Activated effector memory CD4-positive, alpha-beta T cell treated with Interleukin-2 at 50 U/mL for 16 hours (primary cell): ENCODE measurements at places on chromosomes 4 and X.

DNA sequence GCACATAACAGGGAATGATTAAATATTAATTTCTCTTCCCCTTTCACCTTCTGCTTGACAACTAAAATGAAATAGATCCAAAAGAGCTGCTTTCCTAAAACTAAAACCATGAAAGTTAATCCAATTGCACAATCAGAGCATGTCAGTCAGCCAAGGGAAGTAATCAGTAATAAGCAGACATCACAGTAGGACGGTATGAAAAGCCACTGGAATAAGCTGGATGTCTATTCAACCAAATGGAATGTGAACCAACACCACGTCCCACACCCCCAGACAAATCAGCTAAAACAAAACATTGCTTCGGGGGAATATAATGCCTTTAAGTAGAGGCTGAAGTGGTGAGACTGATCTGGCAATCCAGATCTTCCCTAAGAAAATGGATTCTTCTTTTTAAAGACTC lies 859.4 kb upstream of the FTHL17 start:
- DNase-seq: no peak

DNA sequence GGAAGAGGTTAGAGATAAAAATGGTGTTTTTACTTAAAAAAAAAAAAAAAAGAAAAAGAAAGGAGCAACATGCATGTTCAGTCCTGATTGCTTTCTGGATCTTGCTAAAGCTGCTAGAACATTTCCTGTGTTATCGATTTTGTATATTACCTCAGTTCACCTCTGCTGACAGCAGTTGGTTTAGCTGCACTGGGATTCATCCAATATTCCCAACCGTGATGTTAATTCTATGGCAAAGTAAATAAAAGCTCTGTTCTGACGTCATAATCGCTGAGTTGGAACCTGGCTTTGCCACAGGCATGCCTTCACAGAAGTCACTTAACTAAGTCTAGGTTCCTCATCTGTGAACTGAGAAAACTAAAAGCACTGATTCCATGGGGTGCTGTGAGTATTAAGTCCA lies 90.7 kb upstream of the SORBS2 start:
- no peak for DNase-seq

GRCh38 chr4:109879636-109880314 lies 31.9 kb downstream of the LRIT3 start:
- no peak for DNase-seq

GRCh38 chr4:159382856-159383561 lies 280.1 kb downstream of the RAPGEF2 start:
- DNase-seq: no peak

DNA sequence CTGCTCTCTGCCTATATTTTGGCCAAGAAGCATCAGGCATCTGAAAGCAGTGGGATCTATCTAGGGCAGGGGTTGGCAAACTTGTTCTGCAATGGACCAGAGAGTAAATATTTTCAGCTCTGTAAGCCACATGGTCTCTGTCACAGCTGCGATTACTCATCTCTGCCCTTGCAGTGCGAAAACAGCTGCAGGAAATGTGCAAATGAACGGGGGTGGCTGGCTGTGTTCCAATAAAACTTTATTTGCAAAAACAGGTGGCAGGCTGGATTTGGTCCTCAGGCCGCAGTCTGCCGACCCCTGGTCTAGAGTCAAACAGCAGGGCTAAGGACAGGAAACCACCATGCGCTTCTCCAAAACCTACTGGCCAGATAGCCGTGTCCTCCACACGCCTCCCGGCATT lies 48.6 kb downstream of the ACOX3 start:
- no peak for DNase-seq

GRCh38 chrX:55452833-55453124 lies 852 bp downstream of the MAGEH1 start:
- no peak for DNase-seq

GRCh38 chr4:153204728-153205648 lies 745 bp downstream of the TRIM2 start:
- DNase-seq: peak; percentile 43

DNA sequence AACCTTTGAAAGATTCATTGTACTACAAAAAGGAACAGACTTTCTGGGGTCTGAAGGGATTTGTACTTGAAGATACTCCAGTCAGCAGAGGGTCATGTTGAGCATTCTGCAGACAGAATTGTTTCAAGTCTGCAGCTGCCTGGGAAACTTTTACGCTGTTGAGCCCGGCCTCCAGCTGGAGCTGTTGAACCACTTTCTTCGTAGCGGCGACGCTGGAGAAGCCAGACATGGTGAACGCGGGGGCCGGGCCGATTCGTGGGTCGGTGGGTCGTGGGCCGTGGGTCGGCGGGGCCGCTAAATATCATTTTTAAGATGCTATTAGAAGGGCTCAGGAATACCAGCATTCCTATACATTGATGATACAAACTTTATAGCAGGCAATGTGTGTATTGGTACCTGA lies 12.0 kb upstream of the RTL9 start:
- DNase-seq: no peak

DNA sequence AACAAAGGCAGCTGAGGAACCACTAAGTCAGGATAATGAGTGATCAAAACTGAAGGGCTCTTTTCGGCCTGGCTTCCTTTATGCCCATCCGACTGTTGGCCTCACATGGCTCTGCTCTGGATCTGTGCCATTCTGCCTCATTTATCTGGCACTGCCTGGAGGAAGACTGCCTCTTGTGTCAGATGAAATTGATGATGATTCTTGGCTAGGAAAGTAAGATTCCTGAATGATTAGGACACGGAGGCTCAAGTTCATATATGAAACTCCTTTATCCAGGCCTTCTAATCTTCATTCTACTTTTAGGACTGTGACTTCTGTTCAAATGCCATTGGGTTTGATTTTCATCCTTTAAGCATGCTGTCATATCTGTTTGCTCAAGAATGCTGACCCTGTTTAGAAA lies 475.4 kb upstream of the RPS6KA3 start:
- DNase-seq: no peak

DNA sequence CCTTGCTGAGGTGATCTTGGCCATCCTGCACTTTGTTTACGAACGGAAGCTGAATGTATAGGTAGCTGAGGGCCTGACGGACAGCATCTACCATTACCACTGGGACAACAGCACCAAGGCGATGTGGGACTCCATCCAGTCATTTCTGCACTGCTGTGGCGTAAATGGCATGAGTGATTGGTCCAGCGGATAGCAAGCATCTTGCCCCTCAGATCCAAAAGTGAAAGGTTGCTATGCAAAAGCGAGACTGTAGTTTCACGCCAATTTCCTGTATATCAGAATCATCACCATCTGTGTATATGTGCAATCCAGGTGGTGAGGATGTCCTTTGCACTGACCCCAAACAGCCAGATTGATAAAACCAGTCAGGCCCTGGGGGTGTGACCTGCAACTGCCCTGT lies 4.2 kb upstream of the PYURF start:
- no peak for DNase-seq

- no peak for DNase-seq
These were observed 4.7 kb downstream of the NLRP2B start for GRCh38 chrX:57675320-57675719.

DNA sequence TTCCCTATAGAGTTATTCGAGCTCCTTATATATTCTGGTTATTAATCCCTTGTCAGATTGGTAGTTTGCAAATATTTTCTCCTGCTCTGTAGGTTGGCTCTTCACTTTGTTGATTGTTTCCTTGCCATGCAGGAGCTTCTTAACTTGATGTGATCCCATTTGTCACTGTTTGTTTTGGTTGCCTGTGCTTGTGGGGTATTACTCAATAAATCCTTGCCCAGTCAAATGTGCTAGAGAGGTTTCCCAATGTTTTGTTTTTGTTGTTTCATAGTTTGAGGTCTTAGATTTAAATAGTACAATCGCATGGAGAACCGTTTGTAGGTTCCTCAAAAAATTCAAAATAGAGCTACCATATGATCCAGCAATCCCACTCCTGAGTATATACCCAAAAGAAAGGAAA lies 2.3 kb upstream of the SYTL5 start:
- no peak for DNase-seq

DNA sequence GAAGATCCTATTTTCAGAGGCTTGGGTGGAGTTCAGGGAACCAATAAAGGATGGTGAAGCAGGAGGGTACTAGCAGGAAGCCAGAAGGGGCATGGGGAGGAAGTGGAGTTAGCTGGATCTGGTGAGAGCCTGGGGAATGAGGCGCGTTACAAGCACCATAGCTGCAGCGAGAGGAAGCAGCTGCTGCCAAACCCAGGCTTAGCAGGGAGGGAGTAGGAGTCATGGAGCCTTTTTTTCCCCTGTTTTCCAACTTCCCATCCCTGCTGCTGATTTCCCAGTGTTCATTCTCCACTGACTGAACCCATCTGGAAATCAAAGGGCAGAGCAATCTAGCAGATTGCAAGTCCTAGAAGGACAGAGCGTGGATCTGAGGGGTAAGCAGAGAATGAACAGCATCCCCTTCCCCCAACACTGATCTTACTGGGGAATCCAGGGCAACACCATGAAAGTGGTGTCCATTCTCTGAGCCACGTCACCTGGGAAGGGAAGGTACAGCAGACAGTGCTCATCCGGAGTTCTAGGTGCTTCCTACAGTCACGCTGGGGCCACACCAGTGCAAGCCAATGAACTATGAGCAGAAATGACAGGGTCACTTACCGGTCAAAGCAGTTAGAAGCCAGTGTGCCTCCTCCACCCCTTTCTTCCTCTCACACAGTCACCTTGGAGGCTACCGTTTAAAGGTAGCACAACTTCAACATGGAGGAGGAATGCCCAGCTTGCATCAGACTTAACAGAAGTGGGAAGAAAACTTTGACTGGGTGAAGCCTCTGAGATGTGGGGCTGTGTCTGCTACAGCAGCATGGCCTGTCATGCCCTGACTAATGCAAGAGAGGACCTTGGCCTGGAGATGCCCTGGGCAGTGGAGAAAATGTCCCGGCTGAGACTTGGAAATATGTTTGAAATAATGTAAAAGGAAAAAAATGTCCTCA lies 36.7 kb downstream of the SMIM20 start:
- no peak for DNase-seq

DNA sequence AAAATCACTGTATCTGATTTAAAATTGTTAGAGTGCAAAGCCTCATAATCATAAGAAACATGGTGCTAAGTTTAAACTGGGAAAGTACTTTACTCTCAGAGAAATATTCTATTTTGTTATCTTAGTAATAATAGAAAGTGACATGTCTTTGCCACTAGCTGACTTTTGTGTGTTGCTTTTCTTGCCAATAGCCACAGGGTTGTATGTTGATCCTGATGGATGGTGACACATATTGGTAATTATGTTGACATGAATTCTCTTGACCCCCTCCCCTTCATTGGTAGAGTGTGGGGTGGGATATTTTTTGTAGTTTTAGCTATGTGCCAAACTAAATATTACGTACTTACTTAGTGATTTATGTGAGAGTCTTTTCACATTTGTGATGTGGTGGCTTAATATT lies 103.1 kb upstream of the MAP9 start:
- DNase-seq: no peak

DNA sequence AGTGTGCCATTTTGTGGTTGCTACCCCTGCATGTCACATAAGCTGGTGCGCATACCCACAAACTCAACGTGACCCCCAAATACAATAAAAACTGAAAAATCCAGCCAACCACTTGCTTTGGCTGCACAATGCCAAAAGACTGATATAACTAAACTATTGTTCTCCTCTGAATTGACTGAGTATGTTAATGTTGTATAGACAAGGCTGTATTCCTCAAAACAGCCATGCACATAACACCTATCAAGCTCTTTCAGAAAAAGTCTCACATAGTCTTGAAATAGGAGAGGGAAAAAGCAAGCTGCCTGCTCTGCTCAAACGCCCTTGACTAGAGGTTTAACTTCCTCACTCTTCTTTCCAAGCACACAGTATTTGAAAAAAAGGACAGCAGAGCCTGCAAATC lies 126.4 kb upstream of the NOCT start:
- DNase-seq: no peak

GRCh38 chrX:143934542-143934941 lies 50.7 kb downstream of the UBE2NL start:
- no peak for DNase-seq
